ENCODE measurements at places on chromosomes 7 and 10.

DNA sequence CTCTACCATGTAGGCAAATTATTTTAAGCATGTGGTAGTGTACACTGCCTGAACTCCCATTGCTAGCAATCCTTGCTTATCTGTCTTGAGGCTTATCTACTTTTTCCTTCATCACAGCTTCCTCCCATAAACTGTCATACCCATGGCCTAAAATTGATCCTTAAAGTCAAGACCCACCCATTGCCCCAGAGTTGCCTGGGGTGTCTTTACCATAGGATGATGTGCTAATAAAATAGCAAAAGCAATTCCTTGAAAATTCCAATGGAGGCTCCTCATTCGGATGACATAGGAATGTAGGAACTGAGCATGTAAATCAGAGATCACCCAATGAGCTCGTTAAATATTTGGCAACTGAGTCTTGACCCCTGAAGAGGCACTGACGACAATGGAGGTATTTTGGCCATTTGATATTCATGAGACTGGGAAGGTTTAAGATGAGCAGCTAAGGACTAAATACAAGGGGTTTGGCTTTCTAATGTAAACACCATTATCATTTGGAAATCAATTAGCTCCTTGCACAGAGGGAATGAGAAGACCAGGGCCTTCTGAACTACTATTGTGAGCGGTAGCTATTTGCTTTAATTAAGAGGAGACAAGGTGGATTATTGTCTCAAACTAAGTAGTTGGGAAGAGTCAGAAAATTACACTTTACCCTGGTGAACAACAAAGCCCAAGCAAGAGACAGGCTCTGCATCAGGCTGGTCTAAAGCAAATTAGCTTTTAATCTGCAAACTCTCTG lies 234.9 kb downstream of the GATA3 start:
- H3K27me3 ChIP-seq = peaks cover 4% of the 10 kb centered on the region
- no peaks in the 10 kb centered on the region for H3K4me1 ChIP-seq
- H3K36me3 ChIP-seq = no peaks in the 10 kb centered on the region
- no peak overlapping the region for H3K4me3 ChIP-seq
- H3K27ac ChIP-seq = no peak overlapping the region
- DNase-seq = no peak

- H3K27me3 ChIP-seq = no peaks in the 10 kb centered on the region
- DNase-seq = no peak
- H3K4me1 ChIP-seq = peaks cover 10% of the 10 kb centered on the region
- H3K36me3 ChIP-seq = no peaks in the 10 kb centered on the region
Measured at GRCh38 chr10:29694121-29694520, 59.4 kb upstream of the SVIL start.

- H3K4me1 ChIP-seq = peaks cover 6% of the 10 kb centered on the region
- no peaks in the 10 kb centered on the region for H3K27me3 ChIP-seq
- peaks cover 1% of the 10 kb centered on the region for H3K36me3 ChIP-seq
- H3K4me3 ChIP-seq = no peak overlapping the region
- H3K27ac ChIP-seq = no peak overlapping the region
Measured at GRCh38 chr7:100847360-100847759, 5.2 kb upstream of the SLC12A9 start.

DNA sequence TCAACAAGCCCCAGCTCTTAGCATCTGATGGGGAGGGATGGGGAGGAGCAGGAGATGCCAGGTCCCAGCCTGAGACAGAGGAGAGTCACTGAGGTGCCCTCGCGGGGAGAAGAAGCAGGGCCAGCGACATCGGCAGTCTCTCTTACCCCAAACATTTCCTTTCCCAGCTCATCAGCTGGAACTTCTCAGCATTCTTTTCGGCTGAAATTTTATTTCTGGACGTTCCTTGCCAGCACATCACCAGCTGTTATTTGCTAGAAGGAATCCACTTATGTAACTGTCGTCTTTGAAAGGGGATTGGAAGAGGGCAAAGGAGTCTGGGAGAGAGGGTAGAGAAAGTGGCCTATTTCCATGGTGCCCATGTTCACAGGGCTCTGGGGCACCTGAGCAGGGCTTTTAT lies 101.0 kb upstream of the SHH start:
- no peak overlapping the region for H3K27ac ChIP-seq
- DNase-seq = no peak
- H3K36me3 ChIP-seq = no peaks in the 10 kb centered on the region
- H3K4me3 ChIP-seq = no peak overlapping the region
- H3K27me3 ChIP-seq = no peaks in the 10 kb centered on the region

- H3K4me3 ChIP-seq = no peak overlapping the region
- no peaks in the 10 kb centered on the region for H3K36me3 ChIP-seq
- peaks cover 14% of the 10 kb centered on the region for H3K4me1 ChIP-seq
- DNase-seq = no peak
- no peaks in the 10 kb centered on the region for H3K27me3 ChIP-seq
Measured at GRCh38 chr7:19407270-19407669, 262.0 kb upstream of the FERD3L start.

GRCh38 chr10:11516431-11516746 lies 95.1 kb downstream of the USP6NL start:
- H3K36me3 ChIP-seq = peaks cover 7% of the 10 kb centered on the region
- H3K27ac ChIP-seq = no peak overlapping the region
- no peaks in the 10 kb centered on the region for H3K27me3 ChIP-seq

DNA sequence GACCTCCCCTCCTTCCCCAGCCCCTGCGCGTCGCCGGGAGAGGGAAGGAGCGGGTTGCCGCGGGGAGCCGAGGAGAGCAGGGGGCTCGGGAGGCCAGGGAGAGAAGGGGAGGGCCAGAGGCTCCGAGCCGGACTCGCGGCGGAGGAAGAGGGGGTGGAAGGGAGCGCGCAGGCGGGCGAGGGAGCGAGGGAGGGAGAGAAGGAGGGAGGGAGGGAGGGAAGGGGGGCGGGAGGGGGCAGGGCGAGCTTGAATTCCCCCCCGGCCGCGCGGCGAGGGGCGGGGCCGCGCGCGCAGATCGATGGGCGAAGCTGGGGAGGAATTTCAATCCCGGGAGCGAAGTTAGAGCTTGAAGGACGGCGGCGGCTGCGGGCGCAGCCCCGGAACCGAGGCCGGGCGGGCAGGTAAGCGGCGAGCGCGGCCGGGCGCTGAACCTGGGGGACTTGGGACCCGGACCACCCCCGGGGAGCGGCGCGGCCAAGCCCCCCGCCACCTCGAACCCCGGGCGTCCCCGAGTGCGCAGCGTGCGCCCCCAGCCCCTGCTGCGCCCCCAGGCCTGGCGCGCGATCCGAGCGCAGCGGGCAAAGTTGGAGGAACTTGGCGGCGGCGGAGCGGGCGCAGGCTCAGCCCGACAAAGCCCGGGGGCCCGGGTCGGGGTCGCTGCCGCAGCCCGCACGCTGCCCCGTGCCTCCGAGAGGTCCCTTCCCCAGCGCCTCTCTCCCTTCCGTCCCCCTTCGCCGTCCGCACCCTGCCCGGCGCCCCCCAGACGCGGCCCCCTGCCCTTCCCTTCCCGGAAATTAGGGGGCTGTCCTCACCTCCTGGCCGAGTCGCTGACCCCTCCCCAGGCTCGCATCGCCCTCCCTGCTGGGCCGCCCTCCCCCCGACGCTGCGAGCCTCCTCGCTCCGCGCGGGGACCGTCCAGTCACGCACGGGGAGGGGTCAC lies at the start of gene ELFN1:
TSS of gene ELFN1 (plus strand) at position 324 of the 940 bp plus-strand sequence. CDS start 74,320 bp downstream, outside the sequence.
- no peak for DNase-seq
- H3K36me3 ChIP-seq = no peaks in the 10 kb centered on the region
- no peaks in the 10 kb centered on the region for H3K4me1 ChIP-seq

DNA sequence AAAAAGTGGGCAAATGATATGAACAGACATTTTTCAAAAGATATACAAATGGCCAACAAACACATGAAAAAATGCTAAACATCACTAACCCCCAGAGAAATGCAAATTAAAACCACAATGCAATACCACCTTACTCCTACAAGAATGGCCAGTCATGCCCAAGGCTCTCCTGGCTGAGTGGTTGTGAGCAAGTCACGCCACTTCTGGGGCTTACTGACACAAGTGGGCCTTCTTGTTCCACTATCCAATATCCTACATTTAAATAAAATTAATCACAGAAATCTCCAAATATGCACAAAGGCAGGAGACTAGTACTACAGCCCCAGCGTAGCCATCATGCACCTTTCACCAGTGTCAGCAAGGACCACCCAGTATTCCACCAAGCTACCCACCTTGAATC lies 181.9 kb downstream of the TNS3 start:
- H3K4me1 ChIP-seq = peaks cover 7% of the 10 kb centered on the region
- H3K4me3 ChIP-seq = no peak overlapping the region
- DNase-seq = no peak
- H3K27me3 ChIP-seq = no peaks in the 10 kb centered on the region
- no peak overlapping the region for H3K27ac ChIP-seq

GRCh38 chr10:125005312-125006187 lies 63.6 kb downstream of the ZRANB1 start:
- no peaks in the 10 kb centered on the region for H3K27me3 ChIP-seq
- no peak overlapping the region for H3K4me3 ChIP-seq
- peaks cover 63% of the 10 kb centered on the region for H3K36me3 ChIP-seq
- no peaks in the 10 kb centered on the region for H3K4me1 ChIP-seq
- no peak overlapping the region for H3K27ac ChIP-seq

GRCh38 chr7:122315507-122316466 lies 11.2 kb upstream of the FEZF1 start:
- H3K36me3 ChIP-seq = no peaks in the 10 kb centered on the region
- peaks cover 25% of the 10 kb centered on the region for H3K27me3 ChIP-seq
- no peak overlapping the region for H3K27ac ChIP-seq
- no peak for DNase-seq
- peaks cover 8% of the 10 kb centered on the region for H3K4me1 ChIP-seq

GRCh38 chr10:31647861-31648260 lies 280.8 kb downstream of the ARHGAP12 start:
- peaks cover 23% of the 10 kb centered on the region for H3K4me1 ChIP-seq
- no peak for DNase-seq
- H3K27ac ChIP-seq = no peak overlapping the region
- no peak overlapping the region for H3K4me3 ChIP-seq

DNA sequence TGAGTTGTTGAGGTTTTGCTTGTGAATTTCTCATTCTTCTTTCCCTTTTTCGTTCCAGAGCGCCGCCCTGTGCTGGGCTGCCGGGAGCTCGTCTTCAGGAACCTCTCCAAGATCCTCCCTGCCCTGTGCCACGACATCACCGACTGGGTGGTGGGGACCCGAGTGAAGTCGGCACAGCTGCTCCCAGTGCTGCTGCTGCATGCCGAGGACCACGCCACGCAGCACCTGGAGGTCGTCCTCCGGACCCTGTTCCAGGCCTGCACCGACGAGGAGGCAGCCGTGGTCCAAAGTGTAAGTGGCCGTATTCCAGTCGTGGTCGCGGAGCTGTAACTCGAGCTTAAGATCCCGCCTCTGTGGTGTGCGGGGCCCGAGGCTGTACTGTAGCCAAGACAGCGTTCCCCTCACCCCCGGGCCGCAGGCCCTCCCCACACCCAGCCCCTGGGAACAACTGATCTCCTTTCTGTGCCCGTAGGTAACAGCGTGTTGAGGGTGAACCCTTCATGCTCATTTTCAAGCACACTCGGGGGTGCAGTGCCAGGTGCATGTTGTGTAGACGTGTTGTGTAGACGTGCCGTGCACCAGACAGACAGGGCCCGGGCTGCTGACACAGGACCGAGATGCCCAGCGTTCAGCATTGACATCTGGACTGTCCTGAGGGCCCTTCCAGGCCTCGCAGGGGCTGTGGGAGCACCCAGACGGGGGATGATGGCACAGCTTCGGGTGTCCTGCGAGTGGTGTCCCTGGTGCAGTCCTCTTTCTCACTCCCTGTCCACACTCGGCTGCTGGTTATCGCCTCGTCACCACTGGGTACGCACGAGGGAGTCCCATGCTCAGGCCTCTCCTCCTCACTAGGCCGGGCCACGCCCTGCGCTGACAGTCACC lies 27.7 kb upstream of the PRKAR1B start:
- no peak overlapping the region for H3K4me3 ChIP-seq
- H3K4me1 ChIP-seq = no peaks in the 10 kb centered on the region
- DNase-seq = no peak
- H3K36me3 ChIP-seq = peaks cover 72% of the 10 kb centered on the region
- no peak overlapping the region for H3K27ac ChIP-seq
- no peaks in the 10 kb centered on the region for H3K27me3 ChIP-seq
